Ascending aorta (tissue), 2 donors: ENCODE measurements at places on chromosomes 1 and 21. TPM values are rescaled to one million over a fixed set of nuclear protein-coding genes. Genes with fewer than 3 reads are reported as not detected.
A peak's percentile ranks its signal among the peaks of the same experiment; 100 is the strongest.

DNA sequence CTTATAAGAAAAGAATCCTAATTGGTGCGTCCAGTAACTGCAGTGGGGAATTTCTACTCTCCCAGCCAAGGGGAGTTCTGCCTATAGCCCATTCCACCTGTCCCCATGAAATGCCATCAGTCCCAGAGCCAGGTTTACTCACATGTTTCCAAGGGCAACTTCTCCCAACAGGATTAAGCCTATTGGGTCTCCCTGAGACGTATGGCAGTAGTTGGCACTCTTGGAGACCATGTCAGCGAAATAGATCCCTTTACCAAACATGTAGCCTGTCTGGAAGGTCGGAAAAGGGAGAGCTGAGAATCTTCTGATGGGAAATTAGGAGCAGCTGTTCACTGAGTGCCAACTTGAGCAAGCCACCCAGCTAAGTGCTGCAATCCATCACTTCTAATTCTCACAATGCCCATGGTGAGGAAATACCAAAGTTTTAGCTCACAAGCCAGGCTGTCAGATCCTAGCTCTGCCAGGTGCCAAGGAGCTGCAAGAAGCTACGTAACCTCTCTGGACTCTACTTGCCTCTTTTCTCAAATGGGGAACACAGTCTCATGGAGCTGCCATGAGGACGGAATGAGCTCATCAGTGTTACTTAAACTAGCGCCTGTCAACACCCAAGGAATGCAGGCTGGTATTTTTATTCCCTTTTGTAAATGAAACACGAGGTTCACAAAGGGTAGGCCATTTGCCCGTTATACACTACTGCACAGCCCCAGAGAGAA lies 43.9 kb downstream of the PARP1 start:
- no peaks in the 10 kb centered on the region for H3K27me3 ChIP-seq
- H3K36me3 ChIP-seq, result peaks cover 98% of the 10 kb centered on the region
- H3K4me1 ChIP-seq, result no peaks in the 10 kb centered on the region
- H3K4me3 ChIP-seq, result no peak overlapping the region
- peak; percentile 45 for DNase-seq

DNA sequence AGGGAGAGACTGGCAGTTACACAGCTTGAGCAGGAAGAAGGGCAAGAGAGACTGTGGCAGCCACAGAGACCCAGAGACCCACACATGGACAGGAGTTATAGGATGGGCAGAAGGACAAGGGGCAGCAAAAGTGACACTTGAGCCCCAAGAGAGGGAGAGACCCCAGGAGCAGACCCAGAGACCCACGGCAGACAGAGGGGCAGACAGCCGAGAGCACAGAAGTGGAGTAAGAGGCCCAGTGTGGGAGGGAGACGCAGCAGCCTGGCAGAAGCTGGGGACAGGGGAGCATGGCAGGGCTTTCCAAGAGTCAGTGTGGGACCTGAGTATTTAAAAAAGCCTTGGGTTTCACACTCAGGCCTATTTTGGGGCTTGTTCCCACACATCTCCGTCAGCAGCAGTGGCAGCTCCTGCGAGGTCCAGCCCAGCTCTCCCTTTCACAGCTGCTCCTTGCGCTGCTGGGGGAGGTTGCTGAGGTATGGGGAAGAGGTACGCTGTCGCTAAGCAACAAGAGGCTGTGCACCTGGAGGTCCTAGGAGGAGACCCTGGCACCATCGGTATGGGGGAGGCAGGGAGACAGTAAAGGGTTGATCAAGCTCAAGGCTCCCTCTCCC lies 9.0 kb upstream of the MEF2D start:
- no peak overlapping the region for H3K4me3 ChIP-seq
- DNase-seq, result no peak
- H3K4me1 ChIP-seq, result peaks cover 41% of the 10 kb centered on the region
- no peaks in the 10 kb centered on the region for H3K27me3 ChIP-seq

DNA sequence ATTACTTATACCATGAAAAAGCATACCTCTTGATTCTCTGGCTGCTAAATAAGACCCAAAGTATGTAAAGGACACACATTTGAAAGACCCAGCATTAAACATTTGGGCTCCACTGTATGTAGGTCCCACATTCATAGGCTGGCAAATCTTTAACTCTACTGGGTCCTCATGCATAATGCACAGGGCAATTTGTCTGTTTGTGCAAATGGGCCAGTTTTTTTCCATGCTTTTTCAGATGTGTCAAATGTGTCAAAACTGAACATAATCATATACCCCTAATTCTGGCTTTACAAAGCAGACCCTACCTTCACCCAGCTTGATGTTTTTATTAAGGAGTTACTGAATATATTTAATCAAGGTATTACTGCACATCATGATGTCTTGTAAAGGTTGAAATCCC lies 63.7 kb downstream of the RERE start:
- no peak overlapping the region for H3K4me3 ChIP-seq
- no peaks in the 10 kb centered on the region for H3K4me1 ChIP-seq
- no peaks in the 10 kb centered on the region for H3K27me3 ChIP-seq
- H3K27ac ChIP-seq, result no peak overlapping the region
- DNase-seq, result no peak
- no peaks in the 10 kb centered on the region for H3K36me3 ChIP-seq

DNA sequence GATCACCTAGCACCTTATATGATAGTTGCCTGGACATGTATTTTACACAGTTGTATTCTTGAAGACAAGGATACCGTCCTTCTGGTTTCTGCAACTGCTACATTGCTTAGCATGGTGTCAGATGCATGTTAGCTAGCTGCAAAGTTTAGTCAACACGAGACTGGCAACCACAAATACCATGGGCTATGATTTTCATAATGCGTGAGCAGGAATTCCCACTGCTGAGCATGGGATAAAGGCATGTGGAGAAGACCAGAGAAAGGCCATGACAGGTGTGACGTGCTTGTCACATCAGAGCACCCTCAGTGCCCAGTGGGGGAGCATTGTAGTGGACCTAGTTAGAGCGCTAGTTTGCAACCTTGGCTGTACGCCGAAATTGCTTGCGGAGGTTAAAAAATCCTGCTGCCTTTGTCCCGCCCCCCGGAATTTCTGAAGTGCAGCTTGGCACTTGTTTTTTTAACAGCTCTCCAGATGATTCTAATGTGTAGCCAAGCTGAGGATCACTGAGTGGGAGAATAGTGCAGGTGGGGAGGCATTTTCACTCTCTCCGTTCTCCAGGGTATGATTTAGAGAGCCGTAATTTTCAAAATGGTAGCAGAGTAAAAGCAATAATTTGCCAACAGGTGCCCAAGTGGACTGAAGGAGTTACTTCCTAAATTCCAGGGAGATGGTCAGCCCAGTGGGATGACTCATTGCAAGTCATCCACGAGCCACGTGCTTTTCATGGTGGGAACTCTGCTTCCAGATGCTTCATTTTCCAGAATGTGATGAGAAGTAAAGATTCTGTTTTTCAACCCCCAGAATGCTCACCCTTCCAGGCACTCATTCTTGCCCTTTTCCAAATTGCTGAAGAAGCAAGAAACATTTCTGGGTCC lies 81.0 kb downstream of the CNIH3 start:
- no peak for DNase-seq
- H3K36me3 ChIP-seq, result no peaks in the 10 kb centered on the region
- H3K4me3 ChIP-seq, result no peak overlapping the region
- no peak overlapping the region for H3K27ac ChIP-seq
- no peaks in the 10 kb centered on the region for H3K4me1 ChIP-seq
- H3K27me3 ChIP-seq, result no peaks in the 10 kb centered on the region

DNA sequence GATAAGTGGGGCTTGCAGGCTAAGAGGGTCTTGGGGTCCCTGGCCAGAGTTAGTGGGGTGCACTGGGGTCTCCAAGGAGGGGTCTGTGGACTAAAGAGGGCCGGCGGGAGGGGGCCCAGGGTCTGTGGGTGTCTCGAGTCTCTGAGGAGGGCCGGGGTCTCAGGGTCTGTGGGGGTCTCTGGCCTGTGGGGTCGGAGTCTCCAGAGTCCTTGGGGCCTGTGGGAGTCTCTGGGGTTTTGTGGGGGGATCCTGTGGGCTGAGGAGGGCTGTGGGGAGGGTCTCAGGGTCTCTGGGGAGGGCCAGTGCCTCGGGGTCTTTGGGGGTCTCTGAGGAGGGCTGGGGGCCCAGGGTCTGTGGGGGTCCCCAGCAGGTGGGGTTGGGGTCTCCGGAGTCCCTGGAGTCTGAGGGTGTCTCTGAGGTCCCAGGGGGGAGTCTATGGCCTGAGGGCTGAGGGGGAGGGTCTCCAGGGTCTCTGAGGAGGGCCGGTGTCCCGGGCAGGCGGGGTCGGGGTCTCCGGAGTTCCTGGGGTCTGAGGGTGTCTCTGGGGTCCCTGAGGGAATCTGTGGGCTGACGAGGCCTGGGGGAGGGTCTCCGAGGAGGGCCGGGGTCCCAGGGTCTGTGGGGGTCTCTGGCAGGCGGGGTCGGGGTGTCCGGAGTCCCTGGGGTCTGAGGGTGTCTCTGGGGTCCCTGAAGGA lies 628 bp upstream of the PLEKHM2 start:
- H3K27ac ChIP-seq, result peak overlapping the region; percentile 99
- peak overlapping the region; percentile 94 for H3K4me3 ChIP-seq
- no peak for DNase-seq
- no peaks in the 10 kb centered on the region for H3K36me3 ChIP-seq
- H3K27me3 ChIP-seq, result no peaks in the 10 kb centered on the region

DNA sequence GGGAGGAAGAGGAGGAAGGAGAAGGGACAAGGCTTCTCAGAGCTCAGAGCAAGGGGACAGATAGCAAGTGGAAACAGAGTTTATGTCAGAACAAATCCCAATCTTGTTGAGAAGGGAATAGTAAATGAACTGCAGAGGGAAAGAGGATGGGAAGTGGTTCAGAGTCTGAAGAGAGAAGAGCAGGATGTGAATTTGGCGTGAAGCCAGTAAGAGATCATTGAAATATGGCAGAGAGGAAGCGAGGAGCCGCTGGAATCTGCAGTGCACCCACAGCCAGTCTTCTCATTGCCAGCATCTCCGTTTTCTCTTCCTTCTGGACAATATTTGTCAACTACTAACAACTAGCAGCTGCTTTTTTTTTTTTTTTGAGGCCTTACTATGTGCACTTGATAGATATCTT lies 19.1 kb downstream of the OLFML3 start:
- no peaks in the 10 kb centered on the region for H3K36me3 ChIP-seq
- DNase-seq, result peak; percentile 35
- H3K27ac ChIP-seq, result no peak overlapping the region
- H3K27me3 ChIP-seq, result no peaks in the 10 kb centered on the region
- no peak overlapping the region for H3K4me3 ChIP-seq

DNA sequence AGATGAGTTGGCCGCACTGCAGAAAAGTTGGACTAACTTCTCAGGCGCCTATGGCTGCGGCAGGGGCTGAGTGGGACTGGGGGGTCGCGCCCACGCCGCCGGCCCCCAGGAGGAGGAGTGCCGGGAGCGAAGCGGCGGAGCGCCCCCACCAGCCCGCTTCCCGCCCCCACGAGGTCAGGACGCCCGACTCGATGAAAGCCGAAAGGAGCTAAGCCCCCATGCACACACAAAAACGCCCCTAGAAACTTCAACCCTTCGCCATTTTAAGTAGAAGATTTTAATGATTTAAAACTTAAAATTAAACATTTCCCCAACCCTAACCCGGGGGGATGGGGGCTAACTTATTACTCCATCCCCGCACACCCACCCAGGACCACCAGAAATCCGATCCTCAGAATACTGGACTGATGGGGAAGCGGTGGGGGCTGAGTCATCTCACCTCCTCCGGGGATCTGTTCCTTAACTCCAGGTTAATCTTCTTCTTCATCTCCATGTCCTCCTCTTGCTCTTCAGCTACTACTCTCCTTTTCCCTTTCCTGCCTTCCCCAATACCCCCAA lies 539 bp downstream of the ANP32E start:
- peaks cover 10% of the 10 kb centered on the region for H3K4me1 ChIP-seq
- peak overlapping the region; percentile 100 for H3K4me3 ChIP-seq
- no peaks in the 10 kb centered on the region for H3K36me3 ChIP-seq
- DNase-seq, result peak; percentile 70
- H3K27ac ChIP-seq, result peak overlapping the region; percentile 100
- H3K27me3 ChIP-seq, result no peaks in the 10 kb centered on the region

DNA sequence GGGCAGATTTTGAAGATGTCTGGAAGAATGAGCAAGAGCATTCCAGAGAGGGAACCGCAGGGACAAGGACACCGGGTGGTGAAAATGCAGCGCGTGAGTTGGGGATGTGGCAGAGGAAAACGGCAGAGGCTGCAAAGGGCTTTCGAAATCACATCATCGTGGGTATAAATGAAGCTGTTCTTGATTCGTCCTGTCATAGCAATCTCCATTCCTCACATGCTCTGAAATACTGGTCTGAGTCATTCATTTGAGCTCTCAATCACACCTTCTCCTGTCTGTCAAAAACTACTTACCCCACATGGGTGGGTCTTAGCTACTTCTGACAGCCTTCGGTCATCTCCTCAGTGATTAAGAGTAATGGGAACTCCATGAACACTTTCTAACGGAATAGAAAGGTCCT lies 81.5 kb downstream of the ERG start:
- H3K36me3 ChIP-seq, result peaks cover 18% of the 10 kb centered on the region
- H3K27me3 ChIP-seq, result no peaks in the 10 kb centered on the region
- no peak overlapping the region for H3K4me3 ChIP-seq
- no peaks in the 10 kb centered on the region for H3K4me1 ChIP-seq
- DNase-seq, result no peak

DNA sequence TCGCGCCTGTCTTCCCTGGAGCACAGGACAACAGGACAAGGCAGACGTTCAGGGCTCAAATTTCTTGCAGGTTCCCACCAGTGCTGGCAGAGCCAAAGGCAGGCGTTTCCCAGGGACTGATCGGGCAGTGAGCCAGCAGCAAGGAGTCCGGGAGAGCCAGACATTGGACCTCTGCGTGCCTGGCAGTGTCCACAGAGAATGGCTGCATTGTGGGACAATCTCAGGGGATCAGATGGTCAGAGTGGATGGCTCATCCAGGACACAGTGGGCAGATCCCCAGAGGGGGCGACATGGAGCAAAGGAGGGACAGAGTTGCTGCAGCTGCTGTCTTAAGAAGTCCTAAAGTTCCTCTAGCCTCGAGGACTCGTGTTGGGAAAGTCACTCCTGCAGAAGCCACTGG lies 4.6 kb downstream of the TMEM63A start:
- H3K4me3 ChIP-seq, result peak overlapping the region; percentile 3
- H3K36me3 ChIP-seq, result peaks cover 34% of the 10 kb centered on the region
- peak overlapping the region; percentile 56 for H3K27ac ChIP-seq
- H3K27me3 ChIP-seq, result no peaks in the 10 kb centered on the region

- no peaks in the 10 kb centered on the region for H3K27me3 ChIP-seq
- no peaks in the 10 kb centered on the region for H3K36me3 ChIP-seq
- no peak overlapping the region for H3K4me3 ChIP-seq
- H3K27ac ChIP-seq, result no peak overlapping the region
- DNase-seq, result no peak
Observed at GRCh38 chr1:25074351-25075227, 144.5 kb upstream of the RUNX3 start.

- H3K4me1 ChIP-seq, result no peaks in the 10 kb centered on the region
- H3K27me3 ChIP-seq, result no peaks in the 10 kb centered on the region
- no peak overlapping the region for H3K27ac ChIP-seq
- H3K36me3 ChIP-seq, result no peaks in the 10 kb centered on the region
Observed at GRCh38 chr1:7363450-7363849, 407.6 kb upstream of the VAMP3 start.

GCSAML gene
- not detected for total RNA-seq

KLHDC9 gene
- 0.32 TPM for total RNA-seq

CBR3 gene
- 59.2 TPM for total RNA-seq
